Aorta (tissue), 5 donors: ENCODE measurements at places on chromosomes 1 and 21. TPM values are rescaled to one million over a fixed set of nuclear protein-coding genes. Genes with fewer than 3 reads are reported as not detected.
A peak's percentile ranks its signal among the peaks of the same experiment; 100 is the strongest.

- peak; percentile 42 for DNase-seq
These were observed 2.2 kb upstream of the FALEC start for GRCh38 chr1:150513351-150513791.

DNA sequence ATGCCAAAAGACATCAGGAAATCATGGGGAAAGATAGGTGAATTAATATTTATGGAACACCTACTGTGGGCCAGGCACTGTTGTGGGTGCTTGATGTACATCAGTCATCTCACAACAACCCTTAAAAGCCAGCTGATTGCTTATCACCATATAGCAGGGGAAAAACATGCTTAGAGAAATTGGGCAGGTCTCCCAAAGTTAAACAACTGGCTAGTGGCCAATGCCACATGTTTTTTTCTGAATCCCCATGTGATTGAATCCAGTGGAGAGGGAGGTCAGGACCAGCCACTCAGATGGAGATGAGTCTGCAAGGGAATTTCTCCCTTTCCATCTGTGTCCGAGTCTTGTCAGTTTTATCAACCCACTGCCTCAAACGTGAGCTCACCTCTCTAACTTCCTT is 33.5 kb downstream of the UTP25 start:
- DNase-seq = no peak

KANK4 gene
- total RNA-seq = 0.66 TPM

S100A8 gene
- total RNA-seq = 185 TPM

- no peak for DNase-seq
These were observed 2.7 kb downstream of the MEF2D start for GRCh38 chr1:156497743-156498431.

DNA sequence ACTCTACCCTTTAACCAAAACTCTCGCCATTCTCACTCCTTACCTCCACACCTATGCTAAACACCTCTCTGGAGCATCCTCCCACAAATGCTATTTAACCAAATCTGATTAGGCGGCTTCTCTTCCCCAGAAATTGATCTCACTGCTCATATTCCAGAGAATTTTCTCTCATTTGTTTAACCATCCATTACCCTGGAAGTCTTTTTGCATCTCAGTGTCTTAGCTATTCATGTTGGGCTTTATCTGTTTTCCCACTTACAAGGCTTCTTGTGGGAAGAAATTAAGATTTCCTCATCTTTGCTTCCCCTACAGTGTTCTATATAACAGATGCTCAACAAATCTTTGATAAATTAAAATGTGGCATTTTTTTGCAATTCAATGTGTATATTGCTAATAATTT is 45.5 kb downstream of the MYSM1 start:
- no peak for DNase-seq

KCNN3 gene
- total RNA-seq = 3.2 TPM

- DNase-seq = no peak
These were observed 15.9 kb downstream of the RIMS3 start for GRCh38 chr1:40649592-40649930.

SLC2A5 gene
- 17.5 TPM for total RNA-seq

DNA sequence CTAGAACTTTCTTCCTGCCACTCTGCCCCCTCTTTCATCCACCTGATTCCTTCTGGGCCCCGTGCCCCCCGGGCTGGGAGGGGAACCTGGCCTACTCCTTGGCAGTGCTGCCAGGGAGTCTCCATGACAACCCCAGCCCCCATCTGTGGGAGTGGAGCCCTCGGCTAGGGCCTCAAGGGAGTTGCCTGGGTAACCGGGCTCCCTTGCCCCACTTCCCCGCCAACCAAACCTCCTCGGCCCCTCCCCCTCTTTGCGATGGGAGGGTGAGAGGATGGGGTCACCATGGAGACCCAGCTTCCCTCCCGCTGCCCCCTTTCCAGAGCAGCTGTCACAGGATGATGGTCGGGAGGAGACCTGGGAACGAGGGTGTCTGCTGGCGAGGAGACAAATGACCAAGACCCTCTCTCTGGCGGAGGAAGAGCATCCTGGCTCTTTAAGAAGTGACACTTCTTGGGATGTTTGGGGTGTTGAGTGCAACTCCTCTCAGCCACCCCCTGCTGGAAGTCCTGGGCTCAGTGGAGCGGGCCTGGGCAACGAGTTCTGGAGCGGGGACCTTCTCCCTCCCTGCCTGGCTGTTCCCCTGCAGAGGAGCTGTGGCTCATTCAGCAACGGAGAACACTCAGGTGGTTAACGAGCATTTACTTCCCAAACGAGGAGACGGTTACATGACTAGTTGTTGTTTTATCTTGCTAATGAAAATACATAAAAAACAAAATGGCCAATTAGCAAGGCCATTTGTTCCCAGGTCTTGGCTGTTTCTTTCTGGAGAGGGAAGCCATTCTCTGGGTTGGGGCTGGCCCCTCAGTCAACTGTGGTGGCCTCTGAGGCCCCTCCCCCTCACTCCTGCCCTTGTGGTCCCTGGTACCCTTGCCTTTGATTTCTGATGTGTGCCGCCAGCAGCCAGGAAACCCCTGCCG is 82.8 kb downstream of the UBIAD1 start:
- no peak for DNase-seq

DNA sequence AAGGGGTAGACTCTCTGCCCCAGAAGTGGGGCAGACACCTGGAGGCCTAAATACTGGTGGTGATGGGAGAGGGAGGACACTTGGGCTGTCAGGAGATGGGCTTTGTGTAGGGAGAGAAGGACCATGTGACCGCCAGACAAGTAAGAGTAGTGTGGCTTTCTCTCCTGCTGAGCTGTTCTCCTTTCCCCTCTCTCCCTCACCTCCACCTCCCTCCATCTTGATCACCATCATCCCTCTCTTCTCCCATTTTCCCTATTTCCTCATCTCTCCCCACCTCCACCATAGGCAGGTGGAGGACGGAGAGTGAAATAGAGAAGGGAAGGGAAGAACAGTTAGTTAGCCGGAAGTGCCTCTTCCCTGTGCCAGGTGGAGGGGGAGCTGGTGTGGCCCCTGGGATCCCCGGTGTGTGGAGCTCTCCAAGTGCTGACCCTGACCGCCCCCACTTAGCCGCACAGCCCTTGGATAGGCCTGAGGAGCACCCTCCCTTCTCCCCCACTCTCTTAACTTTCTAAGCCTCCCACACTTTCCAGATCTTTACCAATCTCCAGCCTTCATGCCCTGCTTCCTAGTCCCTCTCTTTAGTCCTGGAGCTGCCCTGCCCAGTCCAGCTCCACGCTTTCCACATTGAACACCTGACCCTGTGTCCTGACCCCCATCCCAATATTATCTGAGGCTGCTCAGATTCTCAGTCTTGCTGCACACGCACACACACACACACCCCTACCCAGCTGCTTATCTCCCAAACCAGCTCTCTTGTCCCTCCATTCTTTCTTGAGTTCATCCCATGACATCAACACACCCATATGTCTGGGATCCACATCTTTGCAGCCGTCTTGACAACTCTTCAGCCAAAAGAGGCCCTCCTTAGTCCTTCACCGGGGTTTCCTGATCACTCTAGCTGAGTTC is 1.5 kb downstream of the CELF3 start:
- DNase-seq = no peak

MAEL gene
- not detected for total RNA-seq

DNA sequence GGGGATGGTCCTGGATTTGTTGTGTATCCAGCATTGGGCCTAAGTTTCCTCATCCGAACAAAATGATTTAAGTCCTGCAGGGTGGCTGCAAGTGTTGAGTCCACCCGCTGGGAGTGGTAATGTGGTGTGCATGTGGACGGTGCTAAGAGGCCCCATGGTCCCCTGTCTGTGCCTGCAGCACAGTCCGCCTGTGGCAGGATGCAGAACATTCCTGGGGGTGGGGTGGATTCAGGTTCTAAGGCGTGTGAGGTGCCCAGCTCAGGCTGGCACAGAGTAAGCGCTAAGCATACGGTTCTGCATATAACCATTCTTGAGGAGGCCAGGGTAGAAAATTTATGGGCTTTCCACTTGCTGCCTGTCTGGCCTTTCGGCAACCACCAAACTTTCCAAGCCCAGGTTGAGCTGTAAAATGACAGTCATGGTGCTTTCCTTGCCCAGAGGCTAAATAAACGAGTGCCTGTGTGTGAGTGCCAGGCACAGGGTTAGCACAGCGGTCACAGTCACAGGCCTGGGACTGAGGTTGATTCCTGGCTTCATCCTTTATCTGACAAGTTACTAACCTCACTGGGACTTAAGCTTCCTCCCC is 30.7 kb downstream of the SLC2A1 start:
- no peak for DNase-seq

GRCh38 chr1:85576642-85577418 is 3.7 kb upstream of the CCN1 start:
- peak; percentile 97 for DNase-seq

VHLL gene
- total RNA-seq = not detected
